ENCODE measurements at places on chromosomes 2 and 18.

DNA sequence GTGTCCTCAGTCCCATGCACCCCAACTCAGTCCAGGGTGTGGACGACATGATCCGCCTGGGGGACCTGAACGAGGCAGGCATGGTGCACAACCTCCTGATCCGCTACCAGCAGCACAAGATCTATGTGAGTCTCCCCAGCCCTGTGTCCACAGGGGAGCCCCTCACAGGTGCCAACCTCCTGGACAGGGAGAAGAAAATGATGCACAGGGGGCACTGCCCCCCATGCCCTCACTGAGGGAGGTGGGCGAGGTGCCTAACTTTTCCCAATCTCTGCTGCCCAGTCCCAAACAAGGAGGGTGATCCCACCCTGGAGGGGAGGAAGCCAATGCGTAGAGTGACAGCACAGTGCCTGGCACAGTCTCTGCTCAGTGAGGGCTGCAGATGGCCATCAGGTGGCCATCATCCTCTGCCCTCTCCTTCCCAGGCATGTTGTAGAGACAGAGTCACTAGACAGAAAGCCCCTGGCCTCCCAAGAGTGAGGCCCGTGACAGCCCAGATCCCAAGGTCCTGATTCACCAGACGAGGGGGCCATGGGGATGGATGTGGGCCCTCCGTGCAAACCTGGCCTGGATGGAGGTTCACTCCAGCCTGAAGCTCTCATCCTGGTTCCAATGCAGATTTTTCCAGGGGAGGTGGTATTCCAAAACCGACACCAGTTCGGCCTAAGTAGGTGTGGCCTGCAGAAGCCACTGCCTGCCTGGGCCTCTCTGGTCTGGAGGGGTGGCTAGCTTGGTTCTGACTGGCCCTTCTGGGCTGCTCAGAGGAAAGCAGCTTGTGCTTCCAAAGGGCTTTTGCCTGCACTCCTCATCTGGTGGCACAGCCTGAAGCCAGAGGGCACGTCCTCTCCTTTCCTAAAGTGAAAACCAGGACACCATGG is 30.0 kb downstream of the MYO7B start:
- no peak for DNase-seq

DNA sequence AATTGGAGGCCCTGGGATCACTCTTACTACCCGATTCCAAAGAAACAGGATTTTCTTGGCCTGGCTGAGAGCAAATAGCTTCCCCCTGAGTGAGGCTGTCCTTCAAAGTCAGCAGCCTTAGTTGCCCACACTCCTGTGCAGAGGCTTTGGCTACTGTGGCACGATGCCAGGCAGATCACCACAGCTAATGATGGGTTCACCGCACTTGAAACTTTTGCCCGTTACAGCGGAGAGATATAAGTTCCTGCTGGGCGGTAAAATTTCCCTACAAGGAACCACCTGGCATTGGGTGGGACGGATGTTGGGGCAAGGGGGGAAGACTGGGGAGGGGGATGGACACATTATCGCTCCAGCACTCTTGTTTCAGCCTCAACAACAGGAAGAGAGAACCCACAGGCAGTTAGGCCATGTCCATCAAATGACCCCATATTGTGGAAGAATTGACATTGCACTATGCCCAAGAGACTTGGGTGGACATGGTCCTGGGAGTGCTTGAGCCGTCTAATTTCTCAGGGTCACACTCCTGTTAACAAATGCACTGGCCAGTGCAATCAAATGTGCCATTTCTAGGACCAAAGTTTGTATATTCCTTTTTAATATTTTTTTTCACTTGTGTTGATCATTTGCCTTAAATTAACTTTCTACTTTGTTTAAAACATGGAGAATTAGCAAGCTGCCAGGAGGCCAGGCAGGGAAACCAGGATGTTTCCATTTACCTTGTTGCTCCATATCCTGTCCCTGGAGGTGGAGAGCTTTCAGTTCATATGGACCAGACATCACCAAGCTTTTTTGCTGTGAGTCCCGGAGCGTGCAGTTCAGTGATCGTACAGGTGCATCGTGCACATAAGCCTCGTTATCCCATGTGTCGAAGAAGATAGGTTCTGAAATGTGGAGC is 4.4 kb downstream of the IL1B start:
- DNase-seq, result no peak

- DNase-seq, result no peak
Observed at GRCh38 chr2:165924946-165925345, 28.6 kb downstream of the TTC21B start.

DNA sequence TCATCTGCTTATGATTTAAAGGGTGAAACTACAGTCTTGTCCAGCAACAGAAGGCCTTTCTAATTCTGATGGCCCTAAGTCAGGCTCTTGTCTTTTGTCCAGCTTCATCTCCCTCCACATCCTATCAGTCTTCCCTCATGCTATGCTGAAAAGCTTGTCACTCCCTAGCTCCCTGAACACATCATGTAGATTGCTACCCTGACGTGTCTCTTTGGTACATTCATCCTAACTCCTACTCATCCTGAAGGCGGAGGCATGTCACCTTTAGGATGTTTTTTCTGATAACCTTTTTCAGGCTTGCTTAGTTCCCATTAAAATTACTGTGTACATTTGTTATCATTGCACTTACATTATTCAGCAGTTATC is 78.4 kb upstream of the ARL5A start:
- DNase-seq, result no peak

- no peak for DNase-seq
Observed at GRCh38 chr2:28480403-28481049, 15.3 kb upstream of the PLB1 start.

- no peak for DNase-seq
Observed at GRCh38 chr18:50709193-50709592, 110.6 kb downstream of the MRO start.

- DNase-seq, result no peak
Observed at GRCh38 chr2:85181134-85181631, 48.0 kb downstream of the TCF7L1 start.

- DNase-seq, result no peak
Observed at GRCh38 chr2:231191896-231192872, 6.2 kb upstream of the ARMC9 start.

GRCh38 chr18:79199691-79200374 is 130.6 kb downstream of the ATP9B start:
- DNase-seq, result no peak

- DNase-seq, result no peak
Observed at GRCh38 chr2:44894058-44894457, 47.4 kb upstream of the SIX3 start.

DNA sequence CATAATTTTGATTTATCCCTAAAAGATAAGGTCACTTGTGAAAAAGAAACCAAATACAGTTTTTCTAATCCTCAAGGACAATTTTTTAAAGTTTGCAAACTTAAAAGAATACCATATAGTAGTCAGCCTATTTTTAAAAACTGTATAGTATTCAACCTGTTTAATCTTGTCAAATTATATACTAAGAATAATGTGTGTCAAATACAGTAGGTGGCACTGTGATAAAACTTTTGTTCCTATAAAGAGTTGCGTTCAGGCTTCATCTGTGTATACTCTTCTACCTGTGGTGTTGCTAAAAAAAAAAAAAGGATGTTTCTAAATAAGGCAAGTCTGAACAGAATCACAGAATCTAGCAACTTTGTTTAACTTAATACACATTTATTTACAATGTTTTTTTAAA is 68.6 kb downstream of the CCDC138 start:
- no peak for DNase-seq

DNA sequence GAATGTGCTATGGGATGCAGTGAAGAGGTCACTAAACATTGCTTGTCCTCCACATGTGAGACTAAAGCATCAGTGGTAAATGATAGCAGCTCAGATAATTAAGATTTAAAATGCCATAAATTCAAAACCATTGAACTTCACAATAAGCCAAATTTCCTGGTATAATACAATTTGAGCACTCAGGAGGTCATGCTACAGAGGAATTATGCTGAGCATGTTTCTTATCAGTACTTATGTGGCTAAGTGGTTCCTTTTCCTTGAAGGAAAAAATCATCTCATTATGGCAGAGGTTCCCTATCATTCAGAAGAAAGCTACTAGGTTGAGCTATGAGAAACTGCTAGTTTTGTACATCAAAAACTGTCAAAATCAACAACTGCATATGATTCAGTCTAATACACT is 156.6 kb downstream of the AGPS start:
- DNase-seq, result no peak

DNA sequence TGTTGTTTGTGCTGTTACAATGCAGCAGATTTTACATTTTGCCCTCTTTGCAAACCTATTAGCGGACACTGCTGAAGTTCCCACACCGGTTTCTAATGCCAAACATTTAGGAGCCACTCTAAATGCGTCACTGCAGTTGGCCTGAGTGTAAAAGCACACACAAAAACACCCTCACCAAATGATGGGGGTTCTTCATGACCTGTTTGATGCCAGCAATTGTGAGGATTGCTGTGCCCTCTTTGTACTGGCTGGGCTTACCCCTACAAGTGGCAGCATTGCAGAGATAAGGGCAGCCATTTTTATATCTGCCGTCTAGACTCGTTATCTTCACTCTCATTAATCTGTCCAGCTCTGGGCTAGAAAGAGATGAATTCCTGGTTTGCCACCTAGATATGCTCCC is 85.3 kb downstream of the NRP2 start:
- no peak for DNase-seq

DNA sequence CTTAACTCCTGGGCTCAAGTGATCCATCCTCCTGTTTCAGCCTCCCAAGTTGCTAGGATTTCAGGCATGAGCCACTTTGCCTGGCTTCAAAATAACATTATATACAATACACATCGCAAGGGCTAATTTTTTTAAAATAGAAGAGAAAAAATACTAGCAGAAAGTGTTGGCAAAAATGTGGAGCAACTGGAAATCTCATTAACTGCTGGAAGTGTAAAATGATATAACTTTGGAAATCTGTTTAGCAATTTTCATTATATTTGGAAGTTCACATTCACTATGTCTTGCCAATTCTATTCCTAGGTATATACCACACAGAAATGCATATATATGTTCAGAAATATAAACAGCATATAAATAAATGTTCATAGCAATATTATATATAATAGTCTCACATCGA is 55.1 kb upstream of the ZBTB14 start:
- DNase-seq, result no peak

GRCh38 chr2:73078457-73079411 is 7.2 kb upstream of the SFXN5 start:
- no peak for DNase-seq

GRCh38 chr2:208147759-208148158 is 1.8 kb upstream of the CRYGB start:
- no peak for DNase-seq

DNA sequence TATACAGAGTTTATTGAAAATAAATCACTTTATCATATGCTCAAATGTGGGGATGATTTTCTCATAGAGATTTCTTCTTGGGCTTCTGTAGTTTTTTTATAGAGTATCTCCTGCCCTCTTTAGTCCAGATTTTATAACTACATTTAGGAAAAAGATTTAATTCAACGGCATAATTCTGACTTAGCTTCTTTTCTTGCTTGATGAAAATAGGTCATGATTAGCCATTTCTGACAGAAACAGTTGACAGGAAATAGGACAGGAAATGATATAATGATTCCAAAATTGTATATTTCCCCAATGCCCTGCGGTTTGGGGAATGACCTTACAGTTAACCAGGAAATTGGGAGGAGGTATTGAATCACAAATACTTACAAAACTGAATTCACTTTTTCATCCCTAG is 1531.9 kb upstream of the ACVR2A start:
- DNase-seq, result no peak

- no peak for DNase-seq
Observed at GRCh38 chr18:37844209-37844970, 278.8 kb upstream of the CELF4 start.

DNA sequence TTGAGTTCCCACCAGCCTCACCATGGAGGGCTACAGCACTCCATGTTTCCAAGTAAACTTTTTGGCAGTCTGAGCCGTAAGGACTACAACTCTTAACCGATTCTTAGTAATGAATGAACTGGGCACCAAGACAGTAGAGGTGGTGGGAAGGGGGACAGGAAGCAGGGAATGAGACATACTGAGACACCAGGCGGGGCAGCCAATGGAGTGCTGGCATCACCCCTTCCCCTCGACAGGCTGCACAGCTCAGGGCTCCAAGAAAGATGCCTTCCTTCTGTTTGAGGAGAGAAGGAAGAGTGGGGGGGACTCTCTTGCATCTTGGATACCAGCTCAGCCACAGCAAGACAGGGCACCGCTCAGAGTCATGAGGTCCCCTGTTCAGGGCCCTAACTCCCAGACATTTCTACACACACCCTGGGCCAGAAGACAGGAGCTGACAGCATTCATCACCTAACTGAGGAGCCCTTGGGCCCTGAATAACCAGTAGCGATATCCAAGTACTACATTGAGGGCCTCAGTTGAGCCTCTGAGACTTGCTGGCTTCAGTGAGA is 45.2 kb downstream of the USP34 start:
- no peak for DNase-seq

DNA sequence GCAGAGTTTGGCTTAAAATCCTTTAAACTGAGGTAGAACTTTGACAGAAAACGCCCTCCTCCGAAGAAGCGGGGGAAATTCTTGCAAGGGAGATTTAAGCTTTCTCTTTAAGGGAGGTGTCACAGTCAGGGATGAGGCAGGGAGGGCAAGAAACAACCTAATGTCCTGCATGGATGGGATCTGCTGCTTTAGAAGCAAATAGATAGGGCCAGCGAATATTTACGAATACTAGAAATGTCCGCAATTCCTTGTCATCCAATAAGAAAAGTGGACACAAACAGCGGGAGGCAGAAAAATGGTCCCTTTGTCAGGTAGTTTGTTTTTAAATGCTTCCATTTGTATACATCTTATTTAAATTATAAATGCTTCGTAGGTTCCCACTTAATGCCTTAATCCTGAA is 12.0 kb downstream of the MEIS1 start:
- no peak for DNase-seq

GRCh38 chr2:150144546-150145298 is 342.7 kb downstream of the RND3 start:
- no peak for DNase-seq

Measured in activated T-helper 1 cell treated with anti-CD3 and anti-CD28 coated beads, Interleukin-2, amount 50 U/mL, for 16 hours (primary cell).